ENCODE measurements at places on chromosomes 12 and 14.

GRCh38 chr14:33946679-33947476 is 4.0 kb downstream of the EGLN3 start:
- no peak for ATAC-seq

- no peak for ATAC-seq
Measured at GRCh38 chr12:57815177-57816000, 3.1 kb downstream of the AVIL start.

DNA sequence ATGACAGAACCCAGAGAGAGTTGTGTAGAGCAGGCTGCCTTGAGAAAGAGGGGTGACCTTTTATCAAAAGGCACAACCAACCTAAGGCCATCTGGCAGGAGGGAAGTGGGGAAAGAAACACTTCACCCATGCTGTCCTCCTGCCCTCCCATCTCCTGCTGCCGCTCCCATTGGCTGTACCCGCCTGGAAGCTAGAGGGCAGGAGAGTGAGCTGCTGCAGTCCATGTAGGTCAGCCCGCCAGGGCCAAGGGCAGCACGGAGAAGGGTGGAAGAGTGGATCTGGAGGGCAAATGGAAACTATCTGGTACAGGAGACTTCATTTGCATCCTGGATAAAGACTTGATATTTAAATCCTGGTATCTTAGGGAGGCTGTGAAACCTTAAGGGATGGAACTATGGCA is 11.5 kb upstream of the CABP1 start:
- peak; percentile 35 for ATAC-seq

DNA sequence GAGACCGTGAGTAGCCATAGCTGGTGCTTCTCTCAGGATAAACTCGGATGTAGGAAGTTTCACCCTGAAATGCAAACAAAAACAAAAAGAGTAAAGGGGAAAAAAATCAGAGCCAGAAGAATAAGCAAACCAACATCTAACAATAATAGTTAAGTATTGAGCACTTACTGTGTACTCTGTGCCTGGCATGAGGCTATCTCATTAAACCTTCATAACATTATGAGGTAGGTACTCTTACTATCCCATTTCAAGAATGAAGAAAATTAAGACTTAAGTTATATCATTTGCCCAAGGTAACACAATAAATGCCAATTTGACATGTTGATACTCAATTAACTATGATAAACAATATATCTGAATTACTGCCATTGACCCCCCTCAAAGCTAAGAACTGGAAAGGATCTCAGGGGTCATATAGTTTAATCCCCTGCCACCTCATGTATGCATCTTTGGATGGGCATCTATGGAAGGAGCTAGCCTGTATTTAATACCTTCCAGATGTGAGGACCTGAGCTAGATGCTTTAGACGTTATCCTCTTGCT is 7.4 kb downstream of the SRSF9 start:
- no peak for ATAC-seq

DNA sequence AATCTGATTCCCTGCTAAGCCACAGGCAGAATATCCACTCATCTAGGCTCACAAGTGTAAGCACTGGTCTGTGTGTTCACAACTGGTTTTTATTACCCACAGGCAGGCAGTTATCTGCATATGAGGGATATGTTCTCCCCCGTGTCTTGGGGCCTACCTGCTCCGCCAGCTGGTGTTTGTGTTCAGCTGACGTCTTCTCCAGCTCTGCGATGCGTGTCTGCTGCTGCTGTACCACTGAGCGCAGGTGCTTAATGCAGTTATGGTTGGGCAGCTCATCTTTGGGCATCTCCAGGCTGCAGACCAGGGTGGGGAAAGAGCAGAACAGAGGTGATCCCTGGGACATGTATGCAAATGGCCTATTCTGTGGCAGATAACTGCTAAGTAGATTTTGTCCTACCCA is 13.7 kb downstream of the RNF41 start:
- ATAC-seq: no peak

- ATAC-seq: peak; percentile 19
Measured at GRCh38 chr14:68364792-68365192, 428.1 kb downstream of the ZFP36L1 start.

GRCh38 chr14:100419856-100420255 is 96.7 kb downstream of the SLC25A47 start:
- ATAC-seq: peak; percentile 25

DNA sequence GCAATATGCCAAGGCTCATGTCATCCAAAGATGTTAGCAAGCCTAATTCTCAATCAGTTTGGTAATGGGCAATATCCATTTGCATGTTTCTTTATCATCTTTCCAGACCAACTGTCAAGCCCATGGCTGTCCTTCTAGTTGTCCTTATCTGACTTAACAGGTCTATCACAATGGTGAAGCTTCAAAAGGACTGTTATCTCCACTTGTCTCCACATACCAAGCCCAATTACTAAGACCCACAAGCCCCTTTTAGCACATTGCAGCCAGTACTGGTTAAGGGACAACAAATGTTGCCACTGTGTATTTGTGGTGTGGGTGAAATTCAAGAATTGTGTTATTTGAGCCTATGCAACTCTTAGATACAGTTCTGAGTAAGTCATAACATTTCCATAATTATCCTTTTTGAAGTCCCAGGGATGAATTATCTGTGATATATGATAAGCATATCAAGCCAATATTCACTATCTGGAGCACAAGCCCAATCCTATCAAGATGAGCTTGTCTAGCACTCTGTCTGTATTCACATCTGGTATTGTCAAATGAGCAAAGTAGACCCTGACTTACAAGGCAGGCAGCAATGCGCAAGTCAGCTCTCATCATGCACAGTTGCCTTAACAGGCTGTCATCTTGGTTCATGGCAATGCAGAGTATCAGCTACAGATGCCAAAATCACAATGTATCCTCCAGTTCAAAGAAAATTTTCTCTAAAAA is 19.3 kb upstream of the ST8SIA1 start:
- ATAC-seq: no peak

DNA sequence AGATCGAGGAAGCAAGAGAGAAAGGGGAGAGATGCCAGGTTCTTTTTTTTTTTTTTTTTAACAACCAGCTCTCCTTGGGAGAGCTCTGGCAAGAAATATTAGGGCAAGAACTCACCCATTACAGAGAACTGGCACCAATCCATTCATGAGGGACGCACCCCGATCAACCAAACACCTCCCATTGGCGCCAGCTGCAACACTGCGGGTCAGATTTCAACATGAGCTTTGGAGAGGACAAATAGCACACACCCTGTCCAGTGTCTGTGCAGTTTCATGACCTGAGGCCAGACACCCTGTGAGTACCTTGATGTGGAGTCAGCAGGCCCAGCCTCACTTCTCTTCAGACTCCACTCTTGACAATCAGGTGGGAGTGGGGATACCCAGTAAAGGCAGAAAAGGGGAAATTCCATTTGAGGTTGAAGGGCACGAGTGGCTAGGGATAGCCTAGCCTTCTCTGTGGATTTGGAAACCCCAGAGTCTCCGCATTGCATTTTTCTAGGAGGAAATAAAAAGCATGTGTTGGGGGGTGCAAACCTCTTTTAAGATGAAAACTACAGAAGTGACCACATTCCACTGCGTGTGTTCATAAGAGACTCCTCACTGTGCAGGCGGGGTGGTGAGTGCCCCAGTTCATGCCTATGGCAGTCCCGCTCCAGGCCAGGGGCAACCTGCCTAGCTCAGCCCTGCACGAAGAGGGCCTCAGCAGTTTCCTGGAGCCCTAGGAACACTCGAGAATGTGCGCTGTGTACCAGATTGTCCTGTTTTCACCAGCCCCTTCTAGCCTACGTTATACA is 42.4 kb upstream of the GPATCH2L start:
- no peak for ATAC-seq

Measured in motor neuron (in vitro differentiated cells).